NCI-H2171 treated with DMSO at 0.1 percent for 48 hours (cell line): ENCODE measurements at places on chromosomes 12 and 14.

GRCh38 chr12:30358671-30359070 lies 337.0 kb downstream of the IPO8 start:
- DNase-seq, result no peak

DNA sequence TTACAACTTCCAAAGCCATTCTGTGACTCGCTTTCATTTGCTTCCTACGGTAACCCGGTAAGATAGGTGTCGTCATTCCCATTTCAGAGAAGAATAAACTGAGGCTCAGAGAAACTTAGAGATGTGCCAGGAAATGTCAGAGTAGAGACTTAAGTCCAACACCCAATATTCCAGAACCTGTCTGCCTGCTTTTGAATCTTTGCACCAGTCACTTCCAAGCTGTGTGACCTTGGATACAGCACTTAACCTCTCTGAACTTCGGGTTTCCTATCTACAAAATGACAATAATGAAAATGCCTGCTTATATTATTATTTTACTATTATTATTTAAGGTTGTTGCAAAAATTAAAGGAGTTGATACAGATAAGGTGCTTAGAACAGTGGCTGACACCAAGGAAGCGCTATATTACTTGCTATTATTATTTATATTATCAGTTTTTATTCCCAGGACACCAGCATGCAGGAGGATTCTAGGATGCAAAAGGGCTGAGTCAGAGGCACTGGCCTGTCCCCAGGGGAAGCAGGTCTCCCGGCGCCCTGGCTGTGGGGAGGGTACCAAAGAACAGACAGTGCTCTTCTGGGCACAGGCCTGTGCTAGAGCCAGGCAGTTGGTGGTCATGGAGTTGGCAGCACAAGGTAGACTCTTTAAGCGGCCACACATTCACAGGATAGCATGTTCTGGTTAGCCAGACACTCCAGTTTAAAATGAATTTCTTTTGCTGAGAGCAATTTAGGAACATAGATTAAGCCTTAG lies 5.4 kb downstream of the HSPB8 start:
- no peak for DNase-seq

- no peak for DNase-seq
Measured at GRCh38 chr12:27052176-27052575, 29.8 kb downstream of the MED21 start.

DNA sequence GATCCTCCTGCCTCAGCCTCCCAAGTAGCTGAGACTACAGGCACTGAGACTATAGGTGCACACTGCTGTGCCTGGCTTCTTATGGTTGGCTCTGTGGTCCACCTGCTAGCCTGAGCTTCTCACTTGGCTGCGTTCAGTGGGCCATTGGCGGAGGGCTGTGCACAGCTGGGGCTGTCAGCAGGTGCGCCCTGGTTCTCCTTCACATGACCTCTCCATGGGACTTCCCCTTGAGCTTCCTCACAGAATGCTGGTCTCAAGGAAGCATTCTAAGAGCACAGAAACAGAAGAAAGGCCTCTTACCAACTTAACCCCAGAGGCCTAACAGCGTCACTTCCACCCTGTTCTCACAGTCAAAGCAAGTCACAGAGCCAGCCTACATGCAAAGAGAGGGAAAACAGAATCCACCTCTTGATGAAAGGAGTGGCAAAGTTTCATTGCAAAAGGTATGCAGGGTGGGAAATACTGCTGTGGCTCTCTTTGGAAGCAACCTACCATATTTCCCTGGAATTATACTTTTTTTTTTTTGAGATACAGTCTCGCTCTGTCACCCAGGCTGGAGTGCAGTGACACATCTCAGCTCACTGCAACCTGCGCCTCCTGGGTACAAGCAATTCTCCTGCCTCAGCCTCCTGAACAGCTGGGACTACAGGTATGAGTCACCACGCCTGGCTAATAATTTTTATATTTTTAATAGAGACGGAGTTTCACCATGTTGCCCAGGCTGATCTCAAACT lies 9.3 kb downstream of the RILPL2 start:
- DNase-seq, result no peak

DNA sequence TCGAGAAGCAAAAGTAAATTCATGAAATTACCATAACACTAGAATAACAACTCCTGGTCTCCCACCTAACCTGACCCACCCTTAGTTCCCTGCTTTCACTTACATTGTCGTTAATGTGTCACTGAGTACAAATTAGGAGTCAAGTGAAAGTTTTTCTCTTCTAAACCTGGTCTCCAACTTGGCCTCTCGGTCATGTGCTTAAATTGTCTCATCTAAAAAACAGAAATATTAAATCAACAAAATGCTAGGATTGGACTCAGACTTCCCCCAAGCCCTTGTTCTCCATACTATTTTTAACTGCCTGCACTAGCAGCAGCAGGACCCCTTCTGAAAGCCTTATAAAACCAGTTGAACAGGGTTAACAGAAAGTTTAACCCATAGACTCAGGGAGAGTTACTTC lies 1.8 kb upstream of the BTG1 start:
- no peak for DNase-seq

GRCh38 chr14:83556746-83557453 lies 1973.0 kb upstream of the FLRT2 start:
- no peak for DNase-seq

- no peak for DNase-seq
Measured at GRCh38 chr12:110001596-110001995, 2.4 kb downstream of the ANKRD13A start.

- DNase-seq, result no peak
Measured at GRCh38 chr12:53594897-53595615, 31.1 kb downstream of the ATF7 start.

- no peak for DNase-seq
Measured at GRCh38 chr14:105492971-105493871, 2.2 kb downstream of the TEDC1 start.

DNA sequence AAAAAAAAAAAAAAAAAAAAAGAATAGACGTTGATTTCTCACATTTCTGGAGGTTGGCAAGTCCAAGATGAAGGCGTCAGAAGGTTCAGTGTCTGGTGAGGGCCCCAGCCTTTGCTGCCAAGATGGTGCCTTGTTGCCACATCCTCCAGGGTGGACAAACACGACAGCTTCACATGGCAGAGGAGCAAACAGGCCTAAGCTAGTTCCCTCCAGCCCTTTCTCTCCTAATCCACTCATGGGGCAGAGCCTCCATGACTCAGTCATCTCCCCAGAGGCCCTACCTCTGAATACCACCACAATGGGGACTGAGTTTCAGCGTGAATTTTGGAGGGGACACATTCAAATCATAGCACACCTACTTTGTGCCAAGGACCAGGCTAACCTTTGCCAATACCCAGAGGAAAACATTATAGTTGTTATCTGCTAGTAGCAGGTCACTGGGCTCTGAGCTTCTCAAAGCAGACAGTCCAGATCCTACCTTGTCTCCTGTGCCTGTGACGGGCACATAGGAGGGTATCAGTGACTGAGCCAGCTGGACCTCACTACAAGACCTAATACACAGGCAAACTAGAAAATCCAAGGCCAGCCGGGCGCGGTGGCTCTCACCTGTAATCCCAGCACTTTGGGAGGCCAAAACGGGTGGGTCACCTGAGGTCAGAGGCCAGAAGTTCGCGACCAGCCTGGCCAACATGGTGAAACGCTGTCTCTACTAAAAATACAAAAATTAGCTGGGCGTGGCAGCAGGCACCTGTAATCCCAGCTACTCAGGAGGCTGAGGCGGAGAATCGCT lies 10.5 kb upstream of the BCL11B start:
- DNase-seq, result no peak

GRCh38 chr14:61149896-61150295 lies 131.2 kb downstream of the TMEM30B start:
- no peak for DNase-seq

- DNase-seq, result no peak
Measured at GRCh38 chr12:18192119-18192518, 69.2 kb upstream of the PIK3C2G start.

DNA sequence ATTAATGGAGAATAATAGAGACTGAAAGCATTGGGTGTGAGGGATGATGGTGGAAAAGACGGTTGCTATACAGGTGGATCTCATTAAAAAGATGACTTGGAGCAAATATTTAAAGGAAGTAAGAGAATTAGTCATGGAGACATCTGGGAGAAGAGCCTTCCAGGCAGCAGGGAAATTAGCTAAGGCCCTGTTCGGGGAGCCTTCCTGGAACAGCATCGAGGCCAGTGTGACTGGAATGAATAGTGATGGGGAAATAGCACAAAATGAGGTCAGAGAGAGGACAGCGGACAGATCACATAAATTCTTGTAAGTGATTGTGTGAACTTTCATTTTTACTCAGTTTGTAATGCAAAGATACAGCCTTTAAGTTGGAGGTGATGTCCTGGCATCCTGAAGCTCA lies 842.3 kb downstream of the SLC6A15 start:
- no peak for DNase-seq

DNA sequence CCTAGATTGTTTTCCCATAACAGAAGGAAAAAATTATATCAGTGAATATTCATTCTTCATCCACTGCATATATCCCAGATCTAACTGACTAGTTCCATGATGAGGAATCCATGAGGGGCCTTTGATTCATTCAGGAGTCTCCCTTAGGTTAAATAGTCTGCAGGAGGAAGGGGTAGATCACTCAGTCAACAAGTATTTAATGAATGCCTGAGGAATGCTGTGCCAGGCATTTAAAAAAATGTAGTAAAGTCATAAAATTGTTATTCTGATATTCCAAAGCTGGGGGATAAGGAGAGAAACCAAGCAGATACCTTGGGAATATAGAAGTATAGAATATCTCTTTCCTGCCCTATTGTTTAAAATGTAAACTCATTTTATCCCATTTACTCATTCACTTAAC lies 216.2 kb upstream of the CAND1 start:
- DNase-seq, result no peak

GRCh38 chr14:99672506-99673304 lies 11.4 kb upstream of the CYP46A1 start:
- no peak for DNase-seq

DNA sequence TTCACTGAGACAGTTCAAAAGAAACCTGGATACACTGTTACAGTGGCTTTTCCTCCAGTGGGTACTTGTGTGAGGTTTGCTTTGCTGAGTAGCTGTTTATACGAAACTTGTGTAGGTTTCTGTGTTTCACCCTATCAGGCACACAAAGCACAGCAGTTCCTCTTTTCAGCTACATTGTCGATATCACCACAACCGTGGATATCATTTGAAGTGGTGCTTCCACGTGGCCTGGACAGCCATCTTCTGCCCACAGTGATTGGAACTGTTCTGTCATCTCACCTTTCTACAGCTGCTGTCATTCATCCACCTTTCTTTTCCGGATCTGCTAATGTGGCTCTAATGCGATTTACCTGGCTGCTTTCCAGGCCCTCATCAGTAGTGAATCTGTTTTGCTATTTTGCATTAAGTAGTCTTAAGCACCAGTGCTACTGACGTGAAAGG lies 368.8 kb downstream of the SYT1 start:
- DNase-seq, result peak; percentile 76

- no peak for DNase-seq
Measured at GRCh38 chr12:2070440-2071045, 17.8 kb downstream of the CACNA1C start.

GRCh38 chr14:54685286-54685845 lies 118.4 kb downstream of the SAMD4A start:
- no peak for DNase-seq

DNA sequence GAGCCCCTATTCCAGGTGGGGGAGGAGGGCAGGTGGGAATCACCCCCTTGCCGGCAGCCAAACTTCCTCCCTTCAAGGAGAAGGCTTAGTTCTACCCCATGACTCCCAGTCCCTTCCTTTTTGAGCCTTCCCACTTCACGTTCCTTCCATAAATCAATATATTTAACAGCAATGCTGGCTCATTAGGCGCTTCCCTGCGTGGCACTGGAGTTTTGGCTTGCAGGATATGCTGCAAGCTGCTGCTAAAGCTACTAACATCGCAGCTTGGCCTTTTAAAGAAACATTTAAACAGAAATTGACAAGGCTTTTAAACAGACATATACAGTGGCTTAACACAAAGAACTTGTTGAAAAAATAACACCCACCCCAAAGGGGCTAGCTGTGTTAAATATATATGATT lies 308.0 kb upstream of the FKBP4 start:
- no peak for DNase-seq

GRCh38 chr14:100592461-100592891 lies 5.3 kb upstream of the BEGAIN start:
- DNase-seq, result no peak

GRCh38 chr12:130240831-130241590 lies 78.7 kb downstream of the FZD10 start:
- no peak for DNase-seq

- no peak for DNase-seq
Measured at GRCh38 chr14:97572583-97573458, 775.6 kb downstream of the VRK1 start.

DNA sequence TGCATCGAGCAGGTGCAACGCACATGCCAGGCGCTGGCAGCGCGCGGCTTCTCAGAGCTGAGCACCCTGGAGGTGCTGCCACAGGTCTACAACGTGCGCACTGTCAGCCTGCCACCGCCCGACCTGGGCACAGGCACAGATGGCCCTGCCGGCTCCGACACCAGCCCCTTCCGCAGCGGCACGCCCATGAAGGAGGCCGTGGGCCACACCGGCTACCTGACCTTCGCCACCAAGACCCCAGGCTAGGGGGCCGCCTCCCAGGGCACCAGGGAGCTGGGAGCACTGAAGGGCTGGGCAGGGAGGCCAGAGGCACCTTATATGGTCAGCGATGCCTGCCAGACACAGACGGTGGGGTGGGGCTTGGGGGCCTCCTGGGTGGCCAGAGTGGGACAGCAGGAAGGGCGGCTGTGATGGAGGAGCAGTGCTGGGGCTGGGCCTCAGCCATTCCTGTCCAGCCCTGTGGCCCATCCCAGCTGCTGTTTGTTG lies 5.6 kb downstream of the TRMT61A start:
- no peak for DNase-seq

DNA sequence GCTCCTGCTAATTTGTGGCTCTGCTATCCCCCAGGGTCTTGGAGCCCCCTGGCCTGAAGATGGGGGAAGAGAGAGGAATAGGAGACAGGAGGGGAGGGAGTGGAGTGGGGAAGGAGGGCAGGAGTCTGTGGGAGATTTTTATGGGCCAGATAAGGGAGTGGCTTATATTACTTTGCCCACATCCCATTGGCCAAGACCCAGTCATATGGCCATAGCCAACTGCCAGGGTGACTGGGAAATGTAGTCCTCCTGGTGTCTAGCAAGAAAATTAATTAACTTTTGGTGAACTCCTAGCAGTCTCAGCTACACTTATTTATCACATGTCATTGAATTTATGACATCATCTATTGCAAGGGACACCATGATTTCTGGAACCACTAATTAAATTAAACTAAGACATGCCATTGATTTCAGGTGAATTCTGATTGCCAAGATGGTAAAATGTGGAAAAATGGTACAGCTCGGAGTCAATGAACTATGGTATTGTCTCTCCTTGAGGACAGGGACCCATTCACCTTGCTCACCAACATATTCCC lies 50.3 kb downstream of the ESRRB start:
- peak; percentile 16 for DNase-seq

DNA sequence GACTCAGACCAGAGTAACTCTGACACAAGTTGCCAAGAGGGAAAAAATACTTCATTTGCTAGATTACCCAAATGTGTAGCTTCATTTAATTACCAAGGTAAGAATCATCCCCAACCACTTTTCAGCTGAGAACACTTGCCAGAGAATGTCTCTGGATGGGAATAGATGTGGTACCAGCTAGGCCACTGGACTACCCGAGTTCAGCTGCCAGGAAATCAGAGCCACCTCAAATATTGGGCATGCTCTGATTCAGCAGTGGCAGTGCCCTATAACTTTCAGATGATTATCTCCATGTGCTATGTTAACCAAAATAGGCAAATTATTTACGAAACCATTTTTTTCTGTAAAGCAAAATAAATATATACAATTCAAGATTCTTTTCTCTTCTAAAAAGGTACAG lies 80.7 kb downstream of the SLC38A1 start:
- no peak for DNase-seq

- DNase-seq, result no peak
Measured at GRCh38 chr12:15644700-15645099, 144.5 kb downstream of the EPS8 start.
